Spleen (tissue), 13 donors: ENCODE measurements at places on chromosomes 16 and 17. TPM values are rescaled to one million over a fixed set of nuclear protein-coding genes. Genes with fewer than 3 reads are reported as not detected.

Gene DBNDD1
- total RNA-seq, result 0.66 TPM

GRCh38 chr16:27729516-27730304, 179.8 kb downstream of the KATNIP start:
- no peaks in the 10 kb centered on the region for H3K4me1 ChIP-seq
- H3K27ac ChIP-seq, result no peak overlapping the region
- peaks cover 3% of the 10 kb centered on the region for H3K36me3 ChIP-seq
- H3K27me3 ChIP-seq, result no peaks in the 10 kb centered on the region
- H3K4me3 ChIP-seq, result no peak overlapping the region
- DNase-seq, result no peak

GRCh38 chr17:68700421-68700820, 99.3 kb upstream of the FAM20A start:
- no peaks in the 10 kb centered on the region for H3K36me3 ChIP-seq
- no peaks in the 10 kb centered on the region for H3K27me3 ChIP-seq
- no peak overlapping the region for H3K4me3 ChIP-seq
- no peak for DNase-seq
- no peak overlapping the region for H3K27ac ChIP-seq

Gene C17orf50
- not detected for total RNA-seq

DNA sequence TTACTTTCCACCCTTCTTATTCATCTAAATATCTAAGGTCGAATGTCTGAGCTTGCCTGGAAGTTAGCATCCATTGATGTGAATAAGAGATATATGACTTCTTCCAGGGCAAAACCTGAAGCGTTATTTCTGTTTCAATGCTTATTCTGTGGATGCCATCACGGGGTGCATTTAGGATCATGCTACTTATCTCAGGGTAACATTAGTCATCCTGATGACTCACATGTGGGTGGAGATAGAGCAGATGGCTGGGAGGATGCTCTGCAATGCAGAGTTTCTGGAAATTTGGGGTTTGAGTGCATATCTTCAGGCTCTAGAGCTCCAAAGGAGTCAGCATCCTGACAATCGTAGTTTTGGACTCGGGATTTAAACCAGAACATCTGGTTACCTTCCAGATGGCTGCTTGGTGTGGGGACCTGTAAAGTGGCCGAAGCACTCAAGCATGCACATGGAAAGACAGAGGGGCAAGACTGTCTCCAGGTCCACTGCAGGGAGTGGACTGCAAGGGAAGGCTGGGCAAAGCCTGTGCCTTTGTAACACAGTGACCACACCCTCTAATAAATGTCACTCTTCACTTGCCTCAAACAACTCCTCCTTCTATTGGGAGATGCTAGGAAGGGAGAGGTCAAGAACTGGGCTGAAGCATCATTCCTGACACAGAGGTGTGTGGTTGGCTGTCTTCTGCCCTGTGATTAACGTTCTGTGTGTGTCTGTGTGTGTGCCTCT, 175.2 kb upstream of the SALL1 start:
- H3K4me1 ChIP-seq, result no peaks in the 10 kb centered on the region
- DNase-seq, result no peak
- H3K27me3 ChIP-seq, result no peaks in the 10 kb centered on the region
- no peak overlapping the region for H3K27ac ChIP-seq
- no peak overlapping the region for H3K4me3 ChIP-seq
- no peaks in the 10 kb centered on the region for H3K36me3 ChIP-seq

DNA sequence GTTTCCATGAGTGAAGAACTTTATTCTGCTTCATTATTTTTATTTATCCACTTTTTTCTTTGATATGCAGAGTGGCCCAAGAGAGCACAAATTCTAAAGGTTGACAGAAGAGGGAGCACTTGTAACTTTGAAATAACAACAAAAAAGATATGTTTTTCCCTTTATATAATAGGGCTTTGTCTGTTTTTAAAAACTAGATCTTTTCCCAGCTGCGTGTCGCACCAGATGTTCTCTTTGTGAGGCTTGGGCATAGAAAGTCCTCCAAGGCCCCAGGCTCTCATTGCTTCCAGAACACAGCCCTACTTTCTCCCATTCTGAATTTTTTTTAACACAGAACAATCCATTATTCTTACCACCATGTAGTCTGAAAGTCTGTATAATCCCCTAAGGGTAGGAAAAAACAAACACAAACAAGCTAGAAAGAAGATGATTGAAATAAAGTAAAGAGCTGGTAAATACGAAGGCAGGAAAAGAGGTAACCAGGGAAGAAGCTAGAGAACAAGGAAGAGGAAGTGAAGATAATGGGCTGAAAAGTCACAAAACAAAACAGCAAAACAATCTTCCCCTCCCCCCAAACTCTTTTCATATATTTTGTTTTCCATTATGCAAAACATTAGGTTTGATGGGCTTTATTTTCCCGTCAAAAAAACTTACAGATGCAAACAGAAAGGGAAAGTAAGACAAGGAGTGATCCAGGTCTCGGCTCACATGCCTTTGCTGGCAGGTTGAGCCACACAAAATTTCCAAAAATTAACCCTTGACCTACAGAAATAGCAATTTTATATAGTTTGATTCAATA, 160.4 kb downstream of the ABCA8 start:
- no peaks in the 10 kb centered on the region for H3K27me3 ChIP-seq
- H3K4me1 ChIP-seq, result peaks cover 23% of the 10 kb centered on the region
- H3K4me3 ChIP-seq, result no peak overlapping the region
- no peak for DNase-seq
- H3K27ac ChIP-seq, result peak overlapping the region; percentile 83
- no peaks in the 10 kb centered on the region for H3K36me3 ChIP-seq

- no peaks in the 10 kb centered on the region for H3K36me3 ChIP-seq
- no peak overlapping the region for H3K27ac ChIP-seq
- H3K4me3 ChIP-seq, result no peak overlapping the region
- no peaks in the 10 kb centered on the region for H3K27me3 ChIP-seq
- DNase-seq, result peak; percentile 90
Measured at GRCh38 chr17:19338031-19338990, 24.2 kb downstream of the B9D1 start.

GRCh38 chr17:6558932-6559752, 2.8 kb upstream of the PITPNM3 start:
- peak; percentile 75 for DNase-seq
- peak overlapping the region; percentile 84 for H3K27ac ChIP-seq
- peaks cover 51% of the 10 kb centered on the region for H3K4me1 ChIP-seq

DNA sequence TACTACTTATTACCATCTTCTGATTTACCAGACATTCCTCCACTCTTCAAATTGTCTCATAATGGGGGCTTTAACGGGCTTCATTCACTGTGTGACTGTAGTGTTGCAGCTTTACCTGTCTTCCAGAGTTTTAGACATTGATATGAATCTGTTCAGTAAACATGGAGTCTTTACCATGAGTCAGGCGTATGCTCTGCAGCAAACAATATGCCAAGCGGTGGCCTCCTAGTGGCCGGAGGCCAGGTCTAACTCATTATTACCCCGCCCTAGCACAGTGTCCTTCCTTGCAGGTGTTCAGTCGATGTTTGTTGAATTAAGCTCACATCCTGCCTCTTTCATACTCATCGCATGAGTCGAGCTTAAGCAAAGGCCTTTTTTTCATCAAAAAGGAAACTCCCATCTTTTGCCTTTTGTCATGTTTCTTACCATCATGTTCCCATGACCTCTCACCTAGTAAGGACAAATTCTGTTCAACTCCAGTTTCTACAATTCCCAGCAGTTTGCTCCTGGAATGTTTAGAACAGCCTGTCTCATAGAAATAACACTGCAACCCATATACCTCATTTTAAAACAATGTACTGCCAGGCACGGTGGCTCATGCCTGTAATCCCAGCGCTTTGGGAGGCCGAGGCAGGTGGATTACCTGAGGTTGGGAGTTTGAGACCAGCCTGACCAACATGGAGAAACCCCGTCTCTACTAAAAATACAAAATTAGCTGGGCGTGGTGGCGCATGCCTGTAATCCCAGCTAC, 39.4 kb downstream of the TUBD1 start:
- no peaks in the 10 kb centered on the region for H3K36me3 ChIP-seq
- no peak overlapping the region for H3K4me3 ChIP-seq
- peaks cover 12% of the 10 kb centered on the region for H3K4me1 ChIP-seq

GRCh38 chr17:47844814-47845715, 4.0 kb upstream of the SCRN2 start:
- peaks cover 32% of the 10 kb centered on the region for H3K4me1 ChIP-seq
- no peak overlapping the region for H3K4me3 ChIP-seq
- H3K36me3 ChIP-seq, result no peaks in the 10 kb centered on the region
- peaks cover 49% of the 10 kb centered on the region for H3K27me3 ChIP-seq
- H3K27ac ChIP-seq, result no peak overlapping the region

DNA sequence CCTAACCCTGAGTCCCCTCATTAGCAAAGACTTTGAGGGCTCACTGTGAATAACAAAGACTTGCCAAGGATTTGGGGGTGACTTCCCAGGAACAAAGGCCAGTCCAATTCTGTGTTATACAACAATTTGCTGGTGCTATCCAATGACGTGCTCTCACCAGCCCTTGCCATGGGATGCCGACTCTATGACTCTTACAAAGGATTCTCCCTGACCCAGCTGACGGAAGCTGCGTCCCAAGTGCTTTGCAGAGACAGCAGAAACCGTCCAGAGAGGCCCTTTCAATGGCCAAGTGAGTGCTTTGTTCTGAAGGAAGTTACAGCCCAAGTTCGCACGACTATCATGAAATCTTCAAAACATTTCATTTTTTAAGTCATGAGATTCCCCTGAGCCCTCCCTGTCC, 345.3 kb upstream of the TNRC6C start:
- H3K27ac ChIP-seq, result no peak overlapping the region
- no peak for DNase-seq
- H3K4me1 ChIP-seq, result peaks cover 4% of the 10 kb centered on the region
- H3K27me3 ChIP-seq, result no peaks in the 10 kb centered on the region
- H3K4me3 ChIP-seq, result no peak overlapping the region

Gene FN3K
- 6.6 TPM for total RNA-seq

DNA sequence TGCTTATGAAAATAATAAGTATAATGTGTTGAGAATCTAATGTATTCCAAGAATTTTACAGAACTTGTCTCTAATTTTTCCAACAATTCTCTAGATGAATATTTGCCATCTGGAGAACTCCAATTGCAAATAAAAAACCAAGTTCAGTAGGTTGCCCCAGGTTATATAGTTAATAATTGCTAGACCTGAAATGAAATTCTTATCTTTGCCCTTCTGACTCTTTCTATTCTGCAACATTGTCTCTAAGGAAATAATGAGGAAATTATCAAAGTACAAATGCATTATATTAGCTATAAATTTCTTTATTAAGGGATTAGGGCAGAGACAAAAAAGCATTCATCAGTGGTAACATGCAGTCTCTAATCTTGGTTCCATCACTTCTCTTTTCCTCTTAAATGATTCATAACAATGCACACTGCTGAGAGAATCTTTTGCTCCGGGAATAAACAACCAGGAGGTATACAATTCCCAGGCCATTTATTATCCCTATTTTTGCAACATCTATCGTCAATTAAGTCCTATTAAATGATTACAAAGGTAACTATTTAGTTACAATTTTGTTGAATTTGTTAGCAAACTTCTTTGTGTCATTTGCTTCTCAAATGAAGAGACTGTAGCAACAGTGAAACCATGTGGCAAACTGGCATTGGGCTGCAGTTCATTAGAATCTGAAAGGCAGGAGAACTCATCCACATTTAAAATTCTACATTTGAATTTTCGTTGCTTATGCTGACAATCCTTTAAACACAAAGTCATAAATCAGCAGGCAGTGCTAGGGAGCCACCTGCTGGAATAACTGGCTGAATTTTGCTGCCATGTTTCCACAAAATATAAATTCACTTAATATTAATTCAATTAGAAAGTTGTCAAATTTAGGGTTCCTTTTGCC, 349.6 kb downstream of the KIF2B start:
- no peaks in the 10 kb centered on the region for H3K27me3 ChIP-seq
- DNase-seq, result no peak
- H3K36me3 ChIP-seq, result no peaks in the 10 kb centered on the region
- no peak overlapping the region for H3K4me3 ChIP-seq
- H3K27ac ChIP-seq, result no peak overlapping the region

DNA sequence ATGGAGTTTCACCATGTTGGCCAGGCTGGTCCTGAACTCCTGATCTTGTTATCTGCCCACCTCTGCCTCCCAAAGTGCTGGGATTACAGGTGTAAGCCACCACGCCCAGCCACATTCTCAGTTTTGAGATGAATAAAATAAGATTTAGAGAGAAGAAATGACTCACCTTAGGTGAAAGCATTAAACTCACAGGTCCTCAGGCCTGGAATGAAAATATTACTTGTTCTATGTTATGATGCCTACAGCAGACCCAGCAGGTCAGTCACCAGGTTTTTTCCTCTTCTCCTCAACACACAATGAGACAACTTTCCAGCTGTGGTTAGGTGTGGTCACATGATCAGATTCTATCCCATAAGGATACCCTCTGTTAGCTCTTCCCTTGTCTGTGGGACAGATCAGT, 150.3 kb downstream of the C16orf95 start:
- no peaks in the 10 kb centered on the region for H3K36me3 ChIP-seq
- no peaks in the 10 kb centered on the region for H3K4me1 ChIP-seq
- H3K27ac ChIP-seq, result no peak overlapping the region
- H3K4me3 ChIP-seq, result no peak overlapping the region
